ENCODE measurements at places on chromosomes 11 and 22. TPM values are rescaled to one million over a fixed set of nuclear protein-coding genes. Genes with fewer than 3 reads are reported as not detected.

RBMXL2 gene
- total RNA-seq: not detected

OSM gene
- total RNA-seq: not detected

FXYD6 gene
- 0.22 TPM for total RNA-seq

AHNAK gene
- 214 TPM for total RNA-seq

PRAME gene
- not detected for total RNA-seq

RPL27A gene
- total RNA-seq: 995 TPM

DNA sequence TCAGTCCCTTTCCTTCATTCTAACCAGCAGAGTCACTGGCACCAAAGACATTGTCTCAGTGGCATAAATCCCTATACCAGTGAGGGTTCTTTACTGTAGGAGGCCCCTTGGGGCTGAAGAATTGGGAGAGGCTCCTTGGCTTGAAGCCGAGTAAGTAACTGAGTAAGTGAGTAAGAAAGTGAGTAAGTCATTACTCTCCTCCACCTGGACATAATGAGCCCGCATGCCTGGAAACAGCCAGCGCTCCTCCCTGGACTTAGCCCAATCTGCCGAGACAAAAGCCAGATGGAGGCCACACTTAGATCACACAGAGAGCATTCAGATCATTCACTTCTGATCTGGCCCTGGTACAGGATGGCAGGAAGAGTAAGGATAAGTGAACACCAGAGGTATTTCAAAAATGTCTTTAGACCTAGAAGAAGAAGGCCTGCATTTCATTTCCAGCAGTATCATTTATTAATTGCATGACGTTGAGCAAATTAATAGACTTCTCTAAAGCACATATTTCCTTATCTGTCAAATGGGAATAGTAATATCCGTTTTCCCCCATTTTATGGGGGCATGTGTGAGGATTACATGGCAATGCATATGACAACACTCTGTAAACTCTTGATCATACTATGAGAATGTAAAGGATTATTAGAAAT lies 8.2 kb upstream of the MICAL3 start:
- DNase-seq: no peak

- DNase-seq: no peak
These were observed 13.7 kb downstream of the RNF141 start for GRCh38 chr11:10526974-10527918.

- no peak for DNase-seq
These were observed at the start of gene KCTD14 for GRCh38 chr11:78022397-78023396. KCTD14 (minus strand) TSS chr11:78023276; CDS start chr11:78023249, 27 bp downstream.

DNA sequence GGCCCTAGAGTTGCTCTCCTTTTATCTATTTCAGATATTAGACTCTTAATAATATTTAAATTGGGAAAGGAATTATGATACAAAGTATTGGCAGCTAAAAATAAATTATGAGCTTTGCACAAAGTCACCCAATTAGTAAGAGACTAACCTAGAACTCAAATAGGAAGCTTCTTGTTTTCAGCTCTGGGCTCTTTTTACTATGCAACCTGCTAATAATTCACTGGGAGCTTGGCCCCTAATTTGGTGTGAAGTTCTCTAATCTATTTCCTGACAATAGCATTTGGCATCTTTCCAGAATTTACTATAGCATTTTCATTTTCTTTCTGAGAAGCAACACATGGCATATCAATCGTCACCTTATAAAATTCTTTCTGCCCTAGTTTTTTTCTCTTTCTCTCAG lies 727.7 kb upstream of the ANO5 start:
- DNase-seq: no peak

DNA sequence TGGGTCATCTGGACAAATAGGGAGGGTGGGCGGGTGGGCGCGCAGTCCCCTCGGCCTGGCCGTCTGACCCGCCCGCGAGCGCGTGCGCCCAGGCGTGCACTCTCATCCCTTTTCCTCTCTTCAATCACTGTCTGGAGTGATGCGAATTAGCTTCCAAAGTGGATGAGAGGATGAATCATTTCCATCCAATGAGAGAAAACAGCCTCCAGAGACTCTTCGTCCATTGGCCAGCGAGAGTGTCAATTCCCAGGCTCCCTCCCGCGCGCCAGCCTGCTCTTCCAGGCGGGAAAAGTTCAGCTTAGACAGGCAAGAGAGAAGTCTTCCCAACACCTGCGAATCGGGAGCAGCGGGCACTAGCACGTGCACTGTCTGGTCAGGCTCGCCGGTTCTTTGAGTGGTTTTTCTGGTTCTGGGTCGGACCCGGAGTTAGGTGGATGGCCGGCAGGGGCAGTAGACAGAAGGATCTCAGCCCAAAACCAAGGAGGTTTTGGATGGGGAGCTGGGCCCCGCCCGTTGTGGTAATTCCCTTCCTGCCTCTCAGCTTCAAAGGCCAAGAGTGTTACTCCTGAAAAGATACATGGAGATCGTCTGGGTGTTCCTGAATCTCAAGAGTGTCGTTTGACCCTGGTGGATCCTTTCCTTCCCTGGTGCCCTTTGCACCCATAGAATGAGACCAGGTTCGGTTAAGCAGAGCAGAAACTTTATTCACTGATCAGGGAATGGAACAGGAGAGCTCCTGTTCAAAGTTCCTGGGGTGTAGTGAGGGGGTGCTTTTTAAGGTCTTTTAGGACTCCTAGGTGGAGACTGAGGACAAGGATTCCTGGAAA lies 33.4 kb upstream of the GLYATL1 start:
- peak; percentile 66 for DNase-seq

- no peak for DNase-seq
These were observed 141.2 kb downstream of the CSNK2A3 start for GRCh38 chr11:11211888-11212287.

GRCh38 chr11:73047773-73048371 lies 94.2 kb downstream of the FCHSD2 start:
- peak; percentile 18 for DNase-seq

DNA sequence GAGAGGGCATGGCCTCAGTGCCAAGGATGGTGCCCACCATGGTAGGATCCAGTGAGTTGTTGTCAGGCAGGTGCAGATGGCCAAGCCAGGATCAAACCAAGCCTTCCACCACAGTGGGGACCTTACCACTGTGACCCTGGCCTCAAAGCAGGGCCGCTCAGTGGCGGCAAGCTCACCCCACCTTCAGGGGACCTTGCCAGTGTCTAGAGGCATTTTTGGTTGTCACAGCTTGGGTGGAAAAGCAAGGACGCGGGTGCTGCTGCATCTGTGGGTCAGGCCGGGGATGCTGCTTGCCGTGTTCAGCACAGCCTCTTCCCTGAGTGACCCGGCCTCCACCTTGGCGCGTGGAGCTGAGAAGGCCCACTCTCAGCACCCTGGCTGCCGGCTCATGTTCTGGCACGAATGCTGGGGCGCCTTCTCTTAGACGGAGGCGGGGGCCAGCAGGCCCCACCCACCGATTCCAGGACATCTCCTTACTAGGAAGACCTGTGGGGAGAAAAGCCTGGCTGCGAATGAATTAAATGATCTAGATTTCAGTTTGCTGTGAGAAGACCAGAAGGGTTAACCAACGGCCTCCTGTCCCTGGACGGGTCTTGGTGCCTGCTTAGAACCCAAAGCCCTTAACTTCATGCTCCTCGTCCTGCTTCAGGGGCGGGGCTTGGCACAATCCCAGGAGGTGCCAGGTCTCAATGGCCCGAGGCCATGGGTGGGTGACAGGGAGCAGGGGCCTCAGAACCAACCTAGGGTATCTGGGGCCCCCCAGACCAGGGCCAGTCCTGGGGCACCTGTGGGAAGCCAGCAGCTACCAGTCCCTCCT lies 18.9 kb downstream of the TRMU start:
- DNase-seq: no peak

DNA sequence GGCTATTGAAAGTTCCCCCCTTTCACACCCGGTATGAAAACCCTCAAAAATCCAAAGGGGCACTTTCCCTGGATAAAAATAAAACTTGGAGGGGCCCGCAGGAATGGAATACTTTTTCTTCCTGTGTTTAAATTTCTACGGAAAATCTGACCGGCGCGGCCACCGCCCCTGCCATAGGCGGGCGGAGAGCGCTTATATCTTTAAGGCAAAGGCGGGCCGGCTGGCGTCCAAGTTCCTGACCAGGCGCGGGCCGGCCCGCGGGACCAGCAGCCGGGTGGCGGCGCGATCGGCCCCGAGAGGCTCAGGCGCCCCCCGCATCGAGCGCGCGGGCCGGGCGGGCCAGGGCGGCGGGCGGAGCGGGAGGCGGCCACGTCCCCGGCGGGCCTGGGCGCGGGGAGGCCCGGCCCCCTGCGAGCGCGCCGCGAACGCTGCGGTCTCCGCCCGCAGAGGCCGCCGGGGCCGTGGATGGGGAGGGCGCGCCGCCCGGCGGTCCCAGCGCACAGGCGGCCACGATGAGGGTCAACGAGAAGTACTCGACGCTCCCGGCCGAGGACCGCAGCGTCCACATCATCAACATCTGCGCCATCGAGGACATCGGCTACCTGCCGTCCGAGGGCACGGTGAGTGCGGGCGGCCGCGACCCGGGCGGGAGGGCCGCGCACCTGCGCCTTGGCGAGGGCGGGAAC lies at the start of gene ANO1:
Gene ANO1 (plus strand): TSS at position 223 of the 686 bp plus-strand sequence. CDS start 290 bp downstream, at position 513.
- DNase-seq: peak; percentile 37

GRCh38 chr11:6646918-6647679 lies 8.5 kb downstream of the DCHS1 start:
- peak; percentile 54 for DNase-seq

- DNase-seq: peak; percentile 68
These were observed 2.9 kb downstream of the BCR start for GRCh38 chr22:23183061-23183698.

- DNase-seq: no peak
These were observed 37.3 kb downstream of the GALNT18 start for GRCh38 chr11:11584530-11584810.

DNA sequence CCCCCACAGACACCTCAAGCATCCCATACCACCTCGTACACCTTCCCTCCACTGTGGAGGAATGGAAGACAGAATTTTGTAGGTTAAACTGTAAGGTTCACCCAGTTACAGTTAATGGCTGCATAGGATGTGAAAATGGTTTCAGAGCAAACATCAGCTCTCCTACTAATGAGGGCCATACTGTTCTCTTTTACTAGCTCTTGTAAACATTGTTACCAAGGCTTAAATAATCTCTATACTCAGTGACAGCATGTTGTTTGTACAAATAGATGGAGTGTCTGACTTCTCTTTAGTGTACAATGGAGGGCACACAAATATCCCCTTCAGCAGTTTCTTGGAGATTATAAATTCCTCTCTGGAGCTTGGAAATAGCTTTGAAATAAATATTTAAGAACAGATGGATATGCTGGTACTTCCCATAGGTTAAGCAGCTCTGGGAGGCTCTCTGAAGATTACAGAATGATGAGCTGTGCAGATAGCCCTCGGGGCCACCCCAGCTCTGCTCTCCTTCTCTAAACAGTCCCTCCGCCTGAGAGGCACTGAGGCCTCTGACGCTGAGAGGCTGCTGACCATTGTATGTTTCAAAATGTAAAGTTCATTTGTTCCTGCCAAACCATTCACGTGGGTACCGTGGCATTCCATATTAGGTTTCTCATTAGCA lies 25.7 kb downstream of the TTC12 start:
- no peak for DNase-seq

- no peak for DNase-seq
These were observed 110.1 kb upstream of the TTC12 start for GRCh38 chr11:113204280-113204679.

DNA sequence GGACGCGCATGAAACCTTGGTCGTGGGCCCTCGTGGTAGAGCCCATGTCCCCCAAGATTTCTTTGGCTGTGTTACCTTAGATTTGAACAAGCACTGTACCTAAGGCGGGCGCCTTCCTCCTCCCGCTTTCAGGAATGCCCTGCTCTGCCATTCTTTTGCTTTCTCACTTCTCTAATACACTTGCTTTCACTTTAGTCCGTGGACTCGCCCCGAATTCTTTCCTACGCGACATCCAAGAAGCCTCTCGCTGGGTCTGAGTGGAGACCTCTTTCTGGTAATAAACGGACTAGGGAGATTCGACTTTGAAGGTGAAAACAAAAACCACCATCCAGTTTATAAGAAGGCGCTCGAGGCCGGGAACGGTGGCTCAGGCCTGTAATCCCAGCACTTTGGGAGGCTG lies 1.2 kb upstream of the NUP50 start:
- no peak for DNase-seq

DNA sequence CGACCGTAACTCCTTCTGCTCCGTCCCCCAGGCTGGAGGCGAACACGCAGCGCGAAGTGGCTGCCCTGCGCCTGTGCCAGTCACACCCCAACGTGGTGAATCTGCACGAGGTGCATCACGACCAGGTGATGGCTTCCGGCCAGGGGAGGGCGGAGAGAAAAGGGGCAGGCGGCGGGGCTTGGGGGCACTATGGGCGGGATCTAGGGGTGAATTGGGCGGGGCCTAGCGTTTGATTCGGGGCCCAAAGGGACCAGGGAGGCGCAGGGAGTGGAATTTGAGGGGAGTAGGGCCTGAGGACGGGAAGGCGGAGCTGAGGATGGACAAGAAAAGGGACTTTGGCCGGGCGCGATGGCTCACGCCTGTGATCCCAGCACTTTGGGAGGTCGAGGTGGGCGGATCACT lies 9.7 kb downstream of the RPS6KA4 start:
- DNase-seq: no peak

DNA sequence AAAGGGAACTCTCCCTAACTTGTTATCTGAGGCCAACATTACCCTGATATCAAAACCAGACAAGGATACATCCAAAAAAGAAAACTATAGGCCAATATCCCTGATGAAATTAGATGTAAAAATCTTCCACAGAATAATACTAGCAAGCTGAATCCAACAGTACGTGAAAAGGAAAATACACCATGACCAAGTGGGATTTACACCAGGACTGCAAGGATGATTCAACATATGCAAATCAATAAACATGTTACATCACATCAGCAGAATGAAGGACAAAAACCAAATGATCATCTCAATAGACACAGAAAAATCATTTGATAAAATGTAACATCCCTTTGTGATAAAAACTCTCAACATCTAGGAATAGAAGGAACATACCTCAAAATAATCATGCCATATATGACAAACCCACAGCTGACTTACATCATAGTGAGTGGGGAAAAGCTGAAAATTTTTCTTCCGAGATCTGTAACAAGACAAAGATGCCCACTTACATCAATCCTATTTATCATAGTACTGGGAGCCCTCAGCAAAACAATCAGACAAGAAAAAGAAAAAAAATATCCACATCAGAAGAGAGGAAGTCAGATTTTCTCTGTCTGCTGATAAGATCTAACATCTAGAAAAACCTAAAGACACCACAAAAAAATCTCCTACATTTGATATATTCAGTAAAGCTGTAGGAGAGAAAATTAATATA lies 703.3 kb upstream of the ANO5 start:
- DNase-seq: no peak

GRCh38 chr11:108117746-108118371 lies 3.5 kb upstream of the ACAT1 start:
- peak; percentile 79 for DNase-seq
